SW 1271 (cell line): ENCODE measurements at places on chromosomes 12 and 14.

- DNase-seq: no peak
Observed at GRCh38 chr12:32400866-32401265, 1.5 kb downstream of the FGD4 start.

DNA sequence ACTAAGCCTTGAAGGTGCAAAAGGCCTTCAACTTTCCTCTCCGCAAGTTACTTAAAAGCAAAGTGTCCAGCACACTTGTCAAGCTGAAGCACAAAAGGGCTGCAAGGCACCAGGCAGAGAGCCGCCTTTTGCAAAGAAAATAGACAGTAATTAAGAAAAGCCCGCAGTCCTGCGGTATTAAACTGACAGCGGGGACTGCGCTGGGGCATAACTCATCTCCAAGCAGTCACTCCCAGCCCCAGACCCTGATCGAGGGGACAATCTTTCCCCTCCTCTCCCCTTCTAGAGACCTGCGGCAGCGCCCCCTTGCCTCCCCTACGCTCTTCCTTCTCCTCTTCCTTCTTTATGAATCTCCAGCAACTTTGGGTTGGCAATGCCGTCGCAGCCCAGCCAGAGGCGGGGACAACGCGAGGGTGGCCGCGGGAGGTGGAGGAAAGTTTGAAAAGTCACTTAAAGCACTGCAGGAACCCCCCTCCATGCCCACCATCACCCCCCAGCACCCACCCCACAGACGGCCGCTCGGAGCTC, 200.9 kb upstream of the CAND1 start:
- no peak for DNase-seq

DNA sequence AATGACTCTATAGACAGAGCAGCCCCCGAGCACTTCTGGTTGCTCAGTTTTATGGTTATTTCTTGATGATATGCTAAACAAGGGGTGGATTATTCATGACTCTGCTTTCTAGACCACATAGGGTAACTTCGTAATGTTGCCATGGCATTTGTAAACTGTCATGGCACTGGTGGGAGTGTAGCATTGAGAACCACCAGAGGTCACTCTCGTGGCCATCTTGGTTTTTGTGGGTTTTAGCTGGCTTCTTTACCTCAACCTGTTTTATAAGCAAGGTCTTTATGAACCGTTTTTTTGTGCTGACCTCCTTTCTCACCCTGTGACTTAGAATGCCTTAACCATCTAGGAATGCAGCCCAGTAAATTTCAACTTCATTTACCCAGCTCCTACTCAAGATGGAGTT, 1036.2 kb upstream of the FLRT2 start:
- no peak for DNase-seq

- no peak for DNase-seq
Observed at GRCh38 chr14:45867046-45867894, 614.3 kb upstream of the MIS18BP1 start.

- DNase-seq: peak; percentile 54
Observed at GRCh38 chr14:73713803-73714655, at the start of gene PNMA1. PNMA1 (minus strand) TSS chr14:73714384; CDS start chr14:73713639, 745 bp downstream.
